ENCODE measurements at places on chromosomes 13 and 19.

- DNase-seq = no peak
- no peaks in the 10 kb centered on the region for H3K36me3 ChIP-seq
- no peak overlapping the region for H3K4me3 ChIP-seq
- no peaks in the 10 kb centered on the region for H3K4me1 ChIP-seq
- no peak overlapping the region for H3K27ac ChIP-seq
- no peaks in the 10 kb centered on the region for H3K27me3 ChIP-seq
Measured at GRCh38 chr13:66803808-66804456, 426.2 kb downstream of the PCDH9 start.

DNA sequence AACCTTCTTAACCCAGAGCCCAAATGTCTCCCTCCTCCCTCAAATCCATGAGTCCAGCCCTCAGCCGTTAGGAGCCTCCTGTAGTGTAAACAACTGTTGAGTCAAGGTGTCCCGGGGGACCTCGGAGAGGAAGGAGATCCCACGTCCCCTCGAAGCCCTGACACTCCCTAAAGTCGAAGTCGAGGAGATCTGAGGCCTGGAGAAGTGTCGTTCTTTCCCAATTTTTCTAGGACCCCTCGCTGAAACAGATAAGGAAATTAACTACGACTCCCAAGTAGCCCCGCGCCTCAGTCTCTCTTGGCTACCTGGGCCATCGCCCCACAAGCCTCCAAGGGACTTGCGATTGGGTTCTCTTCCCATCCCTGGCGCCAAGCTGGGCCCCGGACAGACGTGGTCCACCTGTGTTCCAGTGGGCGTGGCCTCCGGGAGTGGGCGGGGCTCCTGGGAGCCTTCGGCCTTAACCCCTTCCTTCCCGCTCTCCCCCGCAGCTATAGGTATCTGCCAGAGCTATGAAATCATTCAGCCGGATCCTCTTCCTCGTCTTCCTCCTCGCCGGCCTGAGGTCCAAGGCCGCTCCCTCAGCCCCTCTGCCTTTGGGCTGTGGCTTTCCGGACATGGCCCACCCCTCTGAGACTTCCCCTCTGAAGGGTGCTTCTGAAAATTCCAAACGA is 869 bp downstream of the GFY start:
- no peaks in the 10 kb centered on the region for H3K36me3 ChIP-seq
- H3K27ac ChIP-seq = peak overlapping the region; percentile 15
- H3K4me3 ChIP-seq = no peak overlapping the region
- H3K27me3 ChIP-seq = peaks cover 99% of the 10 kb centered on the region
- DNase-seq = no peak

DNA sequence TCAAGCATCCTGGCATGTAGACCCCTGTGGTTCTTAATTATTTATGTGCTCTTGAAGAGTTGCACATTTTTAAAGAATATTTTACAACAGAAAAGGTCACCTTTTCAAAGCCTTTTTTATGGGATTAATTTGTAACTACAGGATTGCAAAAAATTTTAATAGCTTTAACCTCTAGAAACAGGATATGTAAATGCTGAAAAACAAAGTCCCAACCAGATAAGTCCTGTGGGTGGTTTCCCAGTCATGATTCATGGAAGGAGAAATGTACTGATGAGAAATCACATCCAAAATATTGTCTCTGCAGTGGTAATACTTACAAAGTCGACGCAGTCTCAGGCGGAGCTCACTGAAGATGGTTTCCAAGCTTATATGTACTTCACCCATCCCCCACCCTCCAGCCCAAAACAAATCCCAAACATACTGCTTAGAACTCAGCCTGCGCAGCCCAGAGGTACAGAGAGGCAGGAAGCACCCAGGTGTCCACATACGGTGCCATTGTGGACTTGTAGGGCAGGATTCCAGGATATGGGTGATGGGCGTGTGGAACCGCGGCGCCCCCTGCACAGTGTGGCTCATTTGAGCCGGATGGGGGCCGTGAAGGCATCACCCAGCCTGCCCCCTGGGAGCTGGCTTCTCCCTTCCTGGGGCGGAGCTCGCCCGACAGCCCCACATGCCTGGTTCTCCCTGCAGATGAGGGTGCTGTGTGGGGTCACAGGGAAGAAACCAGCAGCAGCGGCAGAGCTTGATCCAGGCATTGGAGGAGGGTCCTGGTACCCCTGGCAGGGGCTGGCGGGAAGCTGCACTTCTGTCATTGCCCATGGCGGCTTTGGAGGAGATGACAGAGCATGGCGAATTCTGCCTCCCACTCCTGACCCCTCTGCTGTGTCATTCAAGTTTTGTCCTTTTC is 101.2 kb downstream of the ATP11A start:
- H3K27ac ChIP-seq = no peak overlapping the region
- H3K36me3 ChIP-seq = peaks cover 48% of the 10 kb centered on the region
- no peak for DNase-seq

DNA sequence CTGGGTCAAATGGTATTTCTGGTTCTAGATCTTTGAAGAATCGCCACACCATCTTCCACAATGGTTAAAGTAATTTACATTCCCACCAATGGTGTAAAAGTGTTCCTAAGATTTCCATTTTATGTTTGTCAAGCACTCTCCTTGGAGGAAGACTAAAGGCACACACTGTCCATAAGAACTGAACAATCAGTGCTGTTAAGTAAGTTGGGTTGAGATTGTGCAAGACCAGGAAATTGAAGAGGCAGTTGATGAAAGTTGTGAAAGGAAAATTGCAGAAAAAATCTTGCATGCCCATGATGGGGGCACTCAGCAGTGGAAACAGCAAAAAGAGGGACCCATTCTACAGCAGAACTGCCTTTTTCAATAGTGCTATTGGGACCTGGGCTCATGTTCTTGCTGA is 323.6 kb downstream of the DLEU7 start:
- H3K4me1 ChIP-seq = peaks cover 29% of the 10 kb centered on the region
- H3K36me3 ChIP-seq = no peaks in the 10 kb centered on the region
- DNase-seq = no peak

DNA sequence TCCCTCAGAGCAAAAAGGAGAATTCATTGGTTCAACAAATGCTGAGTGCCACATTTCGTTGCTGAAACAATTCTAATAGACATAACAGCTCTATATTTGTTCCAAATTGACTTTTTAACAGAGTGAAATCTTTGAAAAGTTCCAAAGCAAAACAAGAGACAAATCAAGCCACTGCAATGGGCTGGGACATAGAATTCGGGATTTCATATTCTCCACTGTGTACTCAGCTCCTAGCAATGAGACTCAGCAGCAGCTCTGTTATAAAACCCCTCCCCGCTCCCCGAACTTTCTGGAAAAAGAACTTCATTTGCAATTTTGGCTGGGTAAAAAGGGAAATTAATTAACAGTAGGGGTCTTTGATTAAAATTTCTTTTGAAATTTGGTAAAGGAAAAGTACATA is 11.3 kb downstream of the RFX2 start:
- peaks cover 5% of the 10 kb centered on the region for H3K27me3 ChIP-seq
- H3K27ac ChIP-seq = no peak overlapping the region
- DNase-seq = no peak
- H3K4me1 ChIP-seq = peaks cover 8% of the 10 kb centered on the region
- peaks cover 7% of the 10 kb centered on the region for H3K36me3 ChIP-seq

GRCh38 chr13:46567671-46568070 is 14.7 kb downstream of the LRCH1 start:
- no peak overlapping the region for H3K4me3 ChIP-seq
- peaks cover 76% of the 10 kb centered on the region for H3K4me1 ChIP-seq
- H3K36me3 ChIP-seq = peaks cover 13% of the 10 kb centered on the region
- no peaks in the 10 kb centered on the region for H3K27me3 ChIP-seq

- peaks cover 13% of the 10 kb centered on the region for H3K4me1 ChIP-seq
- DNase-seq = peak; percentile 60
- peaks cover 7% of the 10 kb centered on the region for H3K36me3 ChIP-seq
- peak overlapping the region; percentile 47 for H3K4me3 ChIP-seq
- no peaks in the 10 kb centered on the region for H3K27me3 ChIP-seq
Measured at GRCh38 chr19:48608798-48609263, 2.3 kb downstream of the SPACA4 start.

DNA sequence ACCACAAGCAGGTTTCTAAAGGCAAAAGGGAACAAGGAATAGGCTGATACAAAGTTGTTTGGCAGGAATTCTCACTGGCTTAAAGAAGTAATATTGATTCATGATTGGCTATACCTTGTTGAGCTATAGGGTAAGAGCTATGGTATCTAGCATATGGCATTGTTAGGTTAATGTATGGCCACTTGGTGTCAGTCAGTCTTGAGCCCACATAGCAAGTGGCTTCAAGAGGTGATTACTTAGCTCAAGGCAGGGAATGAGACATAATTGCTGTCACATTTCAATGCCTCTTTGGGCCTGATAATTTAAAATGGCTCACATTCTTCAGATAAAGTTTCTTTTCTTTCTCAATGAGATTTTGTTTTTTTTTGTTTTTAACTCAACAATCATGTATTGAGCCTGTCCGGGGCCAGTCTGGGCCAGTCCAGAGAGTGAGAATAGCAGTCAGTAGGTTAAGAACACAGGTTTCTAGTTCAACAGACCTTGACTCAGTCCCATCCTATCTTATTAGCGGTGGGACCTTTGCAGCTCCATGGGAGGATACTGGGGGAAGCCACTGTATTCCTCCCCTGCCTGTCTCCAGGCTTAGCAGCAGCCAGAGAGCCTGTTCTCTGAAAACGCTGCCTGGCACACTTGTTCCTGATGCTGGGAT is 45.8 kb upstream of the RCBTB2 start:
- no peak for DNase-seq

DNA sequence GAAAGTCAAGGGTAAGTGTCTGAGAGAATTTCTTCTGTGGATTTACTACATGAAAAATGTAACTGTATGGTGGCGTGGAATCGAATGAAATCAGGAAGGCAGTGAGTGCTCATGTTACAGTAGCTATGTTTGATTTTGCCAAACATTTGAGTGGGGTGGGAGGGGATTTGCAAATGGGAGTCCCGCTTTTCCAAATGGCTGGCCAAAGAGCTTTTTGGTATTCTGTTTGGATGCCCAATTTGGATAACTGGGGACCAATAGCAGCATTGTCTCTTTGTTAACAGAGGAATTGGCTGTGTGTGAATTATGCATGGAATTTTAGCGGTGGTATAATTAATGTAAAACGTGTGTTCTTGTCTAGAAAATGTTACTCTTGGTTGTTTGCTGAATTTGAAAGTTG is 17.8 kb downstream of the HNRNPM start:
- H3K27ac ChIP-seq = no peak overlapping the region
- H3K4me1 ChIP-seq = peaks cover 19% of the 10 kb centered on the region
- no peaks in the 10 kb centered on the region for H3K27me3 ChIP-seq
- H3K4me3 ChIP-seq = no peak overlapping the region
- peaks cover 52% of the 10 kb centered on the region for H3K36me3 ChIP-seq
- DNase-seq = no peak

DNA sequence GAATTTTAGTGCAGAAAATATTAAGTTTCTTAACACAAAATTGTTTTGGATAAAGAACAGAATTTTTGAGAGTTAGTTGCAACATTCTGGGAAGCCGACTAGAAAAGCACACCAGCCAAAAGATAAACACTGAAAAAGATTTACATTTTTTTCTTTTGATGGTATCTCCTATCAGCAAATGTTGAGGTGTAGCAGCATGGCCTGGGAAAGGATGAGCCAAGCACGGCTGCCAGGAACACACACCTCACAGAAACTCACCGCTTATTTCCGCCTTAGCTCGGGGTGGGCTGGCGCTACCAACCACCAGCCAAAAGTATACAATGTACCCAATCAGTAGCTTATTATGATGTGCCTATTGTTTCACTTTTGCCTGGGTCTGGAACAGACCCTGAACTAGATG is 134.7 kb downstream of the MIPEP start:
- H3K4me3 ChIP-seq = no peak overlapping the region
- peaks cover 6% of the 10 kb centered on the region for H3K27me3 ChIP-seq
- no peak overlapping the region for H3K27ac ChIP-seq

DNA sequence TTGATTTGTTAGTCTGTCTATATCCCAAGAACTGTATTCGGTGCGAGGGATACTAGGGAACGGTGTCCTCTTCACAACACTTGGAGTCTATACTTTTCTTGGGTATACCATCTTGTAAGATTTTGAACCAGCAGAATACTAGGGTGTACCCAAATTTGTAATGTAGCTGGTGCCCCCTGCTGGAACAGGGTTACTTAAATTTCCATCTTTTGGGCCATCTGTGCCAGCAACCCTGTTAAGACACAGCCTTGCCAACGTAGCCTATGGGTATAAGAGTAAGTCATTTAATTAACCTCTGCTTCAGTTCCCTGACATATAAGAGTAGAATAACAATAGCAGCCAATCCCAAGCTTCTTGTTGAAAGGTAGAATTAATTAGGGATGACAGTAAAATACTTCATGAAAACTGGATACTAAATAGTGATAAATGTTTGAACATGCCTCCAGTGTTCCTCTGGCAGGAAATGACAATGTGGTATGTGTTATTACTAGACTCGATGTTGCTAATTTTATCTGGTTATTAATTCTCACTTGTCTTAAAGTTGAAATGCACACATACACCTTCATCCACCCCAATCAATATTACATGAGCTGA is 607.6 kb downstream of the FGF9 start:
- peak; percentile 54 for DNase-seq
- H3K4me1 ChIP-seq = peaks cover 12% of the 10 kb centered on the region
- no peak overlapping the region for H3K4me3 ChIP-seq
- no peaks in the 10 kb centered on the region for H3K36me3 ChIP-seq
- H3K27me3 ChIP-seq = no peaks in the 10 kb centered on the region

Data from stimulated activated naive B cell treated with anti-CD40 and anti-IgM and Interleukin-4, amounts not matched to agents 10 μg/mL and 1 μg/mL and 100 μg/mL, for 72 hours (primary cell).